RKO (cell line): ENCODE measurements at places on chromosomes 11 and 22.
A peak's percentile ranks its signal among the peaks of the same experiment; 100 is the strongest.

DNA sequence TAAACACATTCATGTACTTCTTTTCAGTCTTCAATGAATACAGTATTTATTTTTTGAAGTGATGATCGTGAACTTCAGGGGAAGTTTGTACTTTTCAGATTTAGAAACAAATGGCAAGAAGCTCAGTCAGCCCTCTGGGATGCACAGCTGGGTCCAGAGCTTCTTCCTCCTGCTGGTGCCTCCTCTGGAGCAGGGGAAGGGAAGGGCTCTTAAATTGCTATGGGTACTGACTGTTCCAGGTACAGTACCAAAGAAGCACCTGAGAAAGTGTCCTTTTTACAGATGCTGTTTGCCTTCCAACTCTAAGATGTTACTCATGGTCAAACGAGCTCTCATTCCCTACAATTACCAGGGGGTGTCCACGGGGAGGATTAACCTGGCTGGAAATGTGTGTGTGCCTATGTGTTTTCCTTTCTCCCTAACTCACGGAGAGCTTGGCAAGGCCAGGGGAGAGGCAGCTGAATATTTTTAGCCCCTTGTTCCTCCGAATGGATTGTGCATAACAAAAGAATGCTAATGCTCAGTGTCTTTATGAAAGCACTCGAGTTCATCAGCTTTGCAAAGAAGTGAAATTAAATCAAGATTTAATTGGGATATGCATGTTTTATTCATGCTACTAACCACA is 313.7 kb upstream of the CADM1 start:
- DNase-seq: no peak

DNA sequence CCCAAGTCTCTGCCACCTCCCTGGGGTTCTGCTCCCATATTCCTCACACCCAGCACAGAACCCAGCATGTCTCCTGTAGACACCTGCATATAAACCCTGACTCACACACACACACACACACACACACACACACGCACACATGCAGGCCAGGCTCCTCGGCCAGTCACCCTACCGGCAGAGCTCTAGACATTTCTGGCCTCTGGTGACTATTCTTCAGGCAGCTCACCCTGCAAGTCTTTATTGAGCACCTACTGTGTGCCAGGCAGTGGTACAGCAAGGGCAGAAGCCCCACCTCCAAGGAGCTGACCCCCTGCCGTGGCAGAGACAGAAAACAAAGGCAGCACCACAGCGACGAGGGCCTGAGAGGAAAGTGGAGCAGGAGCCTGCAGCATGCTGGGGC is 50.3 kb downstream of the CDKN1C start:
- DNase-seq: peak; percentile 18

DNA sequence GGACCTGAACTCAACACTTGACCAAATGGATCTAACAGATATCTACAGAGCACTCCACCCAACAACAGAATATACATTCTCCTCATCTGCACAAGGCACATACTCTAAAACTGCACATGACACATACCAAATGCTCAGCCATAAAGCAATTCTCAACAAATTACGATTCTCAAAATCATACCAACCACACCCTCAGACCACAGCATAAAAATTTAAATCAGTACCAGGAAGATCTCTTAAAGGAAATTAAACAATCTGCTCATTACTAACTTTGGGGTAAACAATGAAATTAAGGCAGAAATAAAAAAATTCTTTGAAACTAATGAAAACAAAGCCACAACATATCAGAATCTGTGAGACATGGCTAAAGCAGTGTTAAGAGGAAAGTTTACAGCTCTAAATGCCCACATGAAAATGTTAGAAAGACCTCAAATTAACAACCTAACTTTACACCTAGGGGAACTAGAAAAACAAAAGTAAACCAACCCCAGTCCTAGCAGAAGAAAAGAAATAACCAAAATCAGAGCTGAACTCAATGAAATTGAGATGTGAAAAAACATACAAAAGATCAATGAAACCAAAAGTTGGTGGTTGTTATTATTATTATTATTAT is 37.2 kb downstream of the TMEM123 start:
- DNase-seq: no peak

DNA sequence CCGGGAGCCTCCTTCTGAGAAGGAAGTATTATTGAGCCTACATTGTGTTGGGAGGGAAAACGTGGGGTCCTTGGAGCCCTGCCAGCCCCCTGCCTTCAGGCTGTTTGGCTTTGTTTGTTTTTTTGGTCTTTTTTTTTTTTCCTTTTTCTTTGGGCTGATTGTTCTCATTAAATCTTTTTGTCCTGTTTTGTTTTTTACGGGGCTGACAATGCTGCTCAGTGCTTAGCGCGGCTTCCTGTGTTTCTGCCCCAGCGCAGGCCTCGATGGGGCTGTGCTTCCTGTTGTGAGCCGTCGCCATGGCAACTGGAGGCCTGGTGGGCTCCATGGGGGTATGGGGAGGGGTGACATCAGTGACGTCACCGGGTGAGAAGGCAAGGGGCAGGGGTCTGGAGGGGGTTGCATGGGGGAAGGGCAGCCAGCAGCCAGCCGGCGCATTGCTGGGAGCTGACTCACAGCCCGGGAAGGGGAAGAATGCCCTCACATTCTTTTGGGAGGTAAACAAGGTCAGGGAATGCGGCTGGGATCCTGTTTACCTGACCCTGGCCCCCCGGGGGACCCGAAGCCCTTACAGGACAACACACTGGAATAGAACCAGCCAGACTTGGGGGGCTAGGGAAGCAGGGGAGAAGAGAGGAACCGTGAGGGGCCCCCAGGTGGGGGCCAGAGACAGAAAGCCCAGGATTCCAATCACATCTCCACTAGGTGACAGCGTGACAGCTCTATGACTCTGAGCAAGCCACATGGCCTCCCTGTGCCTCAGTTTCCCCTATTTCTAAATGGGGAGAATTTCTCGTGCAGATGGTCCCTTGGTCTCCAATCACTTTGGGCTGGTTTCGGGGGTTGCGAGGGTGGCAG is 22.2 kb upstream of the CBX7 start:
- peak; percentile 29 for DNase-seq

DNA sequence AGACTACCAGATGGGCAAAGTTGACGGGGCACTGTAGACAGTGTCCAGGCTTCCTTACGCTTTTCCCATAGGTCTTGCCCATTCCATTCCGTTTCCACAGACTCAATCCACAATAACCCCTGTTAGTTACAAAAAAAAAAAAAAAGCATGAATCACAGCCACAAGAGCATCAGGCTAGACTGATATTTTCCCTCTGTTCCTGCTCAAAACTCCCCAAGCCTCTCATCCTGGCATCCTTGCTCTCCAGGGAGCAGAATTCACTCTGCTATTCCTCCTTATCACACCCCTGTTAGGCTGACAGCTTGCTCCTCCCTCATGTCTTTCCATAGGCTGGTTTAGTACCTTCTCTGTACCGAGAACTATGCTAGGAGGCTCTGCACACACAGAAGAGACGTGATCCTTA is 42.2 kb downstream of the TMEM123 start:
- no peak for DNase-seq

DNA sequence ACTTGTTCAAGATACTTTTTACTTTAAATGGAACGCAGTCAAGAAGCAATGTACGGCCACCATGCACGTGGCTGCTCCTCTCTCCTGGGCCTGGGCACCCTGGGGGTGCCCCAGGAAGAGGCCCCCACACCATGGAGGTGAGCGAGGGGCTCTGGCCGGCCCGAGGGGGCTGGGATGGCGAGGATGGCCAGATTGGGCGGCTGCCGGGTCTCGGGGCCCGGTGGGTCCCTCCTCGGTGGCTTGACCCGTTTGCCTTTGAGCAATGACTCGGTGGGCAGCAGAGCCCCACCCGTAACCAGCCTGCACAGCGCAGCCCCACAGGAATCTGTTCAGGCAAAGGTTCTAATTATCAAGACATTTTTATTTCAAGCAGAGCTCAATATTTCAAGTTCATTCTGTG is 167.4 kb downstream of the BRD1 start:
- no peak for DNase-seq

- peak; percentile 92 for DNase-seq
These were observed at the start of gene ZBED4 for GRCh38 chr22:49852898-49853894. ZBED4 (plus strand) TSS chr22:49853844; CDS start chr22:49883663, 29,819 bp downstream.

- DNase-seq: no peak
These were observed 386.9 kb downstream of the ETS1 start for GRCh38 chr11:128200467-128200866.

DNA sequence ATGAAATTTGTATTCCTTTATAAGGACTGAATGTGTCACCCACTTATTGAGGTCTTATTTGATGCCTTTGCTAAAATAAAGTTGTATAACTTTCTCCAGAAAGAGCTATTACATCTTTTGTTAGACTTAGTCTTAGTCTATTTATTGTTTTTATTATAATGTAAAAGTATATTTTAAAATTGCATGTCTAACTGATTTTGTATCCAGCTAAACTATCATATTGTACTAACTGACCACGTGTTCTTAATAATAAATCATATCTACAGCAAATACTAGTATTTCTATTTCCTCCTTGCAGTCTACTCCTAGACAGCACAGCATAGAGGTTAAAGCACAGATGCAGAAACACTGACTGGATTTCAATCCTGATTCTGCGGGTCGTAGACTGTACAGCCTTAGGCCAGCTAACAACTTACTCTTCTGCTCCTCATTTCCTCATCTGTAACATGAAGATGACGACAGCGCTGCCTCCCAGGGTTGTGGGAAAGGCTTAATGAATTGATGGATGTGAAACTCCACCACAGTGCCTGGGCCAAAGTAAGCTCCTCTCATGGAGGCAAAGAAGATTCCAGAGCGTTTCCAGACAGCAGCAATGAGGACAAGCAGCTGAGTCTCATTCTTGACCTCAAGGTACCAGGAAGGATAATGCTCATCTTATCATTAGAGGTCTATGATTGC is 13.2 kb downstream of the IFITM10 start:
- DNase-seq: no peak
